ENCODE measurements at places on chromosomes 6 and 20.

- DNase-seq = no peak
Observed at GRCh38 chr6:146194434-146194833, 165.6 kb downstream of the GRM1 start.

GRCh38 chr6:166045173-166045859, 122.3 kb downstream of the TBXT start:
- DNase-seq = no peak

GRCh38 chr20:24765316-24766142, 183.5 kb upstream of the CST7 start:
- no peak for DNase-seq

- DNase-seq = no peak
Observed at GRCh38 chr20:17825960-17826843, 126.4 kb downstream of the BANF2 start.

DNA sequence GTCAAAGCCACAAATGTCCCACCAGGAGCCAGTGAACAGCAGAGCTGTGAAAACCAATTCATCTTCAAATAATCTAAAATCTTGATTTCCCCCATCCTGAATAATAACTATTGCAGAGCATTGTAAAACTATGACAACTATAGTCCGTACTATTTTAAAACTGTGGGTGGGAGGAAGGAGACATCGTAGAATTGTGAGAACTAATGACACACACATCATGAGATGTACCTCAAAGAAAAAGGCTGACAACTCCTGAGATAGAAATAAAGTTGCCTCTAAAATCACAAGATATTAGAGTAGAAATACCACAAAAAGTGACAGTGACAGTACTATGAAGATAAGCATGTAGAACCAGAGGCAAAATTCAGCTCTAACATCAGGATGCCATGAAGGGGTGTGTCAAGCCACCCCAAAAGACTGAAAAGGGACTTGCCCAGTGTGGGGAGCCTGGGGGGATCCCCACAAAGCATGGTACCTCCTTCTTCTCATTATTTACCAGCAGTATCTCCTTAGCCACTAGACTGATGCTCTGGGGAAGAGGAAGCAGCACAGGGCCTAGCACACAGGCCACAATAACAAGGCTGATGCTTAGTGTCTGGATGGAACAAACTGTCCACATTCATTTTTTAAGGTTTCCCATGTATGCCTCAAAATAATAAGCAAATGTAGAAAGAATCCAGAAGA, 13.4 kb downstream of the NAPB start:
- no peak for DNase-seq

Data from WERI-Rb-1 (cell line).